ENCODE measurements at places on chromosomes 16 and 17.

- DNase-seq: no peak
Observed at GRCh38 chr17:69743091-69743490, 328.6 kb downstream of the MAP2K6 start.

DNA sequence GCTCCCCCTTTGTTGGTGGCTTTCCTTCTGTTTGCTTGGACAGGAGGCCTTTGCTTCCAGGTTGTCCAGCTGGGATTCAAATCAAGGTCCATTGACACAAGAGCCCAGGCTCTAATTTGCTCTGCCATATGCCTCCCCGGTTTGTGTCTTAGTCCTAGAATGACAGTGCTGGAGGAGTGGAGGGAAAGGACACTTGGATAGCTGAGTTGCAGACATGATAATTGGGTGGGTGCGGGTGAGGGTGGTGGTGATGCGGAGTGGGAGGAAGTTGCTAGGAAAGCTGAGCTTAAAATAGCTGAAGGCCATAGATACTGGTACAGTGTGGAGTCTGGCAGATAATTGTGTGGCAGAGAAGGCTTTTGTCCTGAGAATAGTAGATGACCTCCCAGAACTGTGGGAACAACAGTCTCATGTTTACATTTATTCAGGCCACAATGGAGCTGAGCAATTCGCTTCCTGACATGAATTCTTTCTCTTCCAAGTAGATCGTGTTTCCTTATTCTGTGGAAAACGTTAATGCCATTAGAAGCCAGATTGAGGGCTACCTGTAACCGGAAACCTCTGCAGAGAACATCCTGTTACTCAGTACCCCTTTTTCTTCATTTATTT, 23.8 kb downstream of the SEC14L1 start:
- no peak for DNase-seq

- DNase-seq: no peak
Observed at GRCh38 chr16:66470556-66470955, 43.5 kb downstream of the BEAN1 start.

DNA sequence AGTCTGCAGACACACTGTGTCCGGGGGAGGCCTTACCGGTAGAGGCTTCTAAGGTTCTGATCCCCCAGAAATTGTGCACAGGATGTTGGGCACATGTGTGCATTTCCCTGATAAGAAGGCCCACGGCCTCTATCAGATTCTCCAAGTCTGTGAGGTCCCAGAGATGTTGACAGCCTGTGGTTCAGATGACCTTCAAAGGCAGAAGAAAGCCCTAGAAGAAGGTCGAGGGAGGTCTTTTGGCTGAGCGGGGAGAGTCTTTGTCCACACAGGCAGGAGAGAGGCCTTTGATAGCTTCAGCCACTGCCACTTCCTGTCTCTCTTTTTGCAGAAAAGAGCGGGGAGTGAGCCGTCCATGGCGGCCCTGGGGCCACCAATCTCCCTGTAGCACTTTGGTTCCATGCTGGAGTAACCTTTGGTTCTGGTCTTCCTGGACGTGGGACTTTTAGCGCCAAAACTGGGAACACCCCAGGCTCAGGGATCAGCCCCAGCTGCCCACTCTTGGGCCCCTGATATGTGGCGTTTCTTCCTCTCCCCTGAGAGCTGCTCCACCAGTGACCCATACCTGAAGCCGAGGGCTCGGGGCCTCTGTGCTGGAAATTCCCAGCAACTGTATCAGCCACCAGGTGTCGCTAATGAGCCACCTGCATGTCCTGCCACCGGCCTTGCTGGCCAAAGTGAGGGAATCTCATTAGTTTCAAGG, 28.1 kb upstream of the LGALS9 start:
- DNase-seq: peak; percentile 75

GRCh38 chr17:70888324-70888723, 719.0 kb downstream of the KCNJ2 start:
- DNase-seq: no peak

DNA sequence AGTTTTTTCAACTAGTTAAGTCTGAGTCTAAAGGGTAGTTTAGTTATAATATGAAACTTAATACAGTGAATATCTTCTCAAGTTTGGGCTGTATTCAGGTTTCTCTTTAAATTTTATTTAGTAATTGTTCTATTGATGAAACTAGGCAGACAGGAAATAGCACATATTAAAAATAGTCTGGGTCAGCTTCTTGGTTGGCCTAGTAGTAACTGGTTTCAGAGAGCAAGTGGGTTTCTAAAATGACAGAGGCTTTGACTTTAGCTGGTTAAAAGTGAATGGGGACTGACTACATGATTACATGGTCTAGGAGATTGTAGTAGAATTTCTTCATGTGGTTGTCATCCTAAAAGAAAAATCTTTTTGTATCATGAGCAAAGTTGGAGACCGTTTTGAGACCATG, 46.8 kb downstream of the OMG start:
- DNase-seq: peak; percentile 16

- no peak for DNase-seq
Observed at GRCh38 chr17:29956225-29956624, 14.8 kb downstream of the EFCAB5 start.

DNA sequence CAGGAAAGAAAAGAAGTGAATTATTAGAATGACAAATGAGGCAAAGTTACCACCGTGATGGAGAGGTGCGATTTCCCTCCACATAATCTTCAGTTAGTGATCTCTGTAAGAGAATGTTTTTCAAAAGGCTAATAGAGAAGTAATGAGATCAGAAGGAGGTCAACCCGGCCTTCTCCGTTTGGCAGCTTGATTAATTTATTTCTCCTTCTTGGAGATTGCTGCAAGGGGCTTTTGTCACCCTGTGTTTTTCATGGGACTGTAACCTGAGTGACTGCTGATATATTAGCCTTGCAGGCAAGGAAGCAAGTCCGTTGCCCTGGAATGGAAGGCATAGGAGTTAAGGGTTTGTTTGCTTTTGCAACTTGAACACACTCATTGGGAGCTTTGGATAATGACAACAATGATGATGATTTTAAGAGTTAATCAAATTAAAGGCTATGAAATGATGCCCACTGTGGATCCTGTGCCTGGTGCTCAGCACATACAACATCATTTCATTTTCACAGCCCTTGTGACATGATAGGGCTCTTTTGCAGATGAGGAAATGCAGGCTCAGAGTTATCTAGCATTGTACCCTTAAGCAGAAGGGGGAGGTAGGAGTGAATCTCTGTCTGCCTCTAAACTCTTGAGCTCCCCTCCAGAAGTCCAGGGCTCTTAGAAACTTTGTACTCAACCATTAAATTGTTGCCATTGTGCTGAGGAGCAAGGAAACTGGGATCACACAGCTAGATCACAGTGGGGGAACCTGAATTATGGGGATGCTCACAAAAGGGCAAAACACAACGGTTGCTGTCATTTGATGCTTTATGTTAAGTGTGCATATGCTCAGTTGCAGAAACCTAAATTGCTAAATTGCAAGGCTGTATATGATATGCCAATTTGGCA, 226.3 kb downstream of the WWOX start:
- peak; percentile 0 for DNase-seq

DNA sequence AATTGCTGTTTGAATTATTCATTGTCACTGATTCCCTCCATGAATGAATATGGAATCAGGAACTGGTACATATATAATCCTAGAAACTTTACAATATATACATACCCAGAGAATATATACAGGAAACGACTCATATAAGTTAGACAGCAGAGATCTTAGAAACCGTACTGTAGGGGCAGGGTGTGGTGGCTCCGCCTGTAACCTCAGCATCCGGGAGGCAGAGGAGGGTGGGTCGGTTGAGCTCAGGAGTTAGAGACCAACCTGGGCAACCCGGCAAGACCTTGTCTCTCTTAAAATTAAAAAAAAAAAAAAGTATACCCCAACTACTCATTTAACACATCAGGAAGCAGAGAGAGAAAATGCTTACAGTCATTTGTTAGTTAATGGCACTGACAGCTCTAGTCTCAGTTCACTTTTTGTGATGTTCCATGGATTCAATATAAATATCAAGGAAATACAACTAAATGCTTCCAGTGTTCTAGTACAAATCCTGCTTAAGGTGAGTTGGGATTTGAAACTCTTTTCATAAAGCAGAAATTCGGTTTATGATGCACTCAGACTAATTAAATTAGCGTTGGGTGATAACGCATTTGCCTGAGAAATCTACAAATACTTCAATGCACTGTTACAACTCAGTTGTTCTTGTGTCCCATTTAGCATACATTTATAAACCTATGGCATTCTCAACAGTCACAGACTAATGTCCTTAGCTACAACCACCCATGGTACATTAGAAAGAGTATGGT, 5.6 kb downstream of the GLG1 start:
- DNase-seq: no peak

DNA sequence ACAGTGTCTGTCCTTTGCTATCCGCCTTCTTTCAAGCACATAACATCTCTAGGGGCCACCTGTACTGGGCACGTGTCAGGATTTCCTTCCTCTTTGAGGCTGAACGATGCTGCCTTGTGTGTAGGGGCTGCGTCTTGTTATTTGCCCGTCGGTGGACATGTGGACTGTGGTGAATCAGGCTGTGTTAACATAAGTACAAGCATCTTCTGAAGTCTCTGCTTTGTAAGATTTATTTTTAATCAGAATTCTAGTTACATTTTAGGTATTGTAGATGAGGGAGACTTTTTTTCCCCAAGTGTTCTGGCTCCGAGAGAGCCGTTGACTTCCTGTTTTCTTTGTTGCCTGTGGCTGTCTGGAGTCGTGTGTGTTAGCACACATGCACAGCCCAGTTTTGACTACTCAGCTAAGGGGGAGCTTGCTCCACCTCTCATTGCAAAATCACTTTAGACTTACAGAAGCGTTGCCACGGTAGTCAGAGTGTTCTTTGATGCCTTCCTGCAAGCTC, 26.1 kb downstream of the SPG7 start:
- no peak for DNase-seq

Measured in ACHN (cell line).